ENCODE measurements at places on chromosomes 5 and 9. TPM values are rescaled to one million over a fixed set of nuclear protein-coding genes. Genes with fewer than 3 reads are reported as not detected.

GRCh38 chr5:55521881-55522280, 12.9 kb downstream of the PLPP1 start:
- no peak for DNase-seq

- no peak for DNase-seq
Measured at GRCh38 chr9:130058154-130058553, 4.4 kb downstream of the GPR107 start.

The SPINK7 gene
- total RNA-seq = not detected

The DMGDH gene
- 5.2 TPM for total RNA-seq

The TMEM252 gene
- total RNA-seq = not detected
